ENCODE measurements at places on chromosomes 16 and 17.

GRCh38 chr17:73658821-73659515 lies 14.7 kb upstream of the SDK2 start:
- DNase-seq: no peak

DNA sequence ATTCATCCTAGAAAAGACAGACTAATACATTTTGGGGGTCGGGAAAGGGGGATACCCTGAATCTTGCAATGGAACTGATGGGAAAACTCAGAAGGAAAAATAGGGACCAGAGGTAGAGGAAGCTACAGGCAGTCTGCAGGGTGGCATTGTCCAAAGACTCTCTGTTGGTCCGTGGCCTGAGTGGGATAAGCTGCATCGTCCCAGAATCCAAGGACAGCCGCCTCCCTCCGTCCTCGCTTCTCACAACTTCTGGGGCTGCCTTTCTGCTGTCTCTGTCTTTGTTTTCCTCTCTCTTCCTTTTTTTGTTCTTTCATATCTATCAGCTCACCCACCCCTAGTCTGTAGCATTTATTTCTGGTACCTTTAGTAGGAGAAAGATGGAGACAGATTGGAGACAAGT lies 1052.6 kb upstream of the RBFOX1 start:
- no peak for DNase-seq

GRCh38 chr16:4114257-4115208 lies 1.7 kb downstream of the ADCY9 start:
- no peak for DNase-seq

- DNase-seq: no peak
These were observed at the start of gene HAS3 for GRCh38 chr16:69105501-69106361. Gene HAS3 (plus strand): TSS chr16:69105653. CDS start chr16:69109396, 3,743 bp downstream.

GRCh38 chr16:69179328-69180010 lies 7.5 kb upstream of the SNTB2 start:
- no peak for DNase-seq

- DNase-seq: no peak
These were observed 4.3 kb downstream of the NEUROD2 start for GRCh38 chr17:39603304-39604016.

Data from NCI-H187 treated with DMSO at 0.1 percent for 48 hours (cell line).